ENCODE measurements at places on chromosomes 6 and 20.

DNA sequence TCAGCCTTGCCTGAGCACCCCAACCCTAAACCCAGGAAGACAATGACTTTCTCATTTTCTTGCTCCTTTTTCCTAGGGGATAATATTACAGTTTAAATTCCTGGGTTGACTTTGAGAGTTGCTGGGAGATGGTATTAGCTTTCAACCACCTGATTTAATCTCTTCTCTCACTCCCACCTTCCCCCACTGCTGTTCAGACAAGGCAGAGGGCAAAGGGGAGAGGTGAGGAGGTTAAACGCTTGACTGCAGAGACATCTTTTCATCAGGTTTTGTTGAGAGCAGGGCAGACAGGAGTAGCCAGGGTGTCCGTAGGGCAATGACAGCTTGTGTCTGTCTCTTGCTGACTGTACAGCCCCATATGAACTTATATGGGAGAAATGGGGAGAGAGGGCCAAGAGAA, 811.2 kb downstream of the MAFB start:
- no peak for DNase-seq

GRCh38 chr20:32830437-32830836, 10.7 kb downstream of the MAPRE1 start:
- no peak for DNase-seq

DNA sequence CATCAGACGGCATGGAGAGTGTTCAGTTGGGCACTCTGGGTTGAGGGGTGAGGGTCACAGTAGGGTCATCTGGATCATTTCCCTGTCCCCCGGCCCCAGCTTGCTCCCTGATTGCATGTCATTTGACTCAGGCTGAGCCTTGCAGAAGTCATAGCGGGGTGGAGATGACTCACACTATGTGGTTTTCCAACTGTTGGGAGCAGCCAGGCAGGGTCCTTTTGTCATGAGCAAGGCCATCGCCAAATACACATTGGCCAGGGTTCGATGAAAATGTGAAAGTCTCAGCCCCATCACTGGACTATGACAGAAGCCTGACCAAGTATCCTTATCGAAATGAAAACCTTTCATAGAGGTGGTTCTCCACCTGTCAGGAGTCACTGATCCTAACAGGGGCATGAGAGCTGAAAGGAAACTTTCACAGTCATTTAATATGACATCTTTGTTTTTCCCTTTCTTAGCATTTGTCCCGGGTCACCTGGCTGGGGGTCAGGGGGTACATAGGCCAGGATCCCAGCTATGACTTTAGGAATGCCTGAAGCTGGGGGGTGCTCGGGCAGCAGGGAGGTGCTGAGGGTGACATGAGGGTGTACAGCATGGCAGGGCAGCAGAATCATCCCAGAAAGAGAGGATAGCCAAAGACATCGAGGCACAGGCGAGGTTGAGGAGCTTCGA, 70.2 kb upstream of the CD93 start:
- DNase-seq, result no peak

GRCh38 chr20:46810448-46811223, 84.0 kb upstream of the EYA2 start:
- DNase-seq, result no peak

- DNase-seq, result no peak
Observed at GRCh38 chr6:44211284-44211683, 5.4 kb upstream of the MYMX start.

All from frontal cortex (tissue), 4 donors.